CD8-positive, alpha-beta memory T cell (primary cell): ENCODE measurements at places on chromosomes 12 and 14. TPM values are rescaled to one million over a fixed set of nuclear protein-coding genes. Genes with fewer than 3 reads are reported as not detected.

DNA sequence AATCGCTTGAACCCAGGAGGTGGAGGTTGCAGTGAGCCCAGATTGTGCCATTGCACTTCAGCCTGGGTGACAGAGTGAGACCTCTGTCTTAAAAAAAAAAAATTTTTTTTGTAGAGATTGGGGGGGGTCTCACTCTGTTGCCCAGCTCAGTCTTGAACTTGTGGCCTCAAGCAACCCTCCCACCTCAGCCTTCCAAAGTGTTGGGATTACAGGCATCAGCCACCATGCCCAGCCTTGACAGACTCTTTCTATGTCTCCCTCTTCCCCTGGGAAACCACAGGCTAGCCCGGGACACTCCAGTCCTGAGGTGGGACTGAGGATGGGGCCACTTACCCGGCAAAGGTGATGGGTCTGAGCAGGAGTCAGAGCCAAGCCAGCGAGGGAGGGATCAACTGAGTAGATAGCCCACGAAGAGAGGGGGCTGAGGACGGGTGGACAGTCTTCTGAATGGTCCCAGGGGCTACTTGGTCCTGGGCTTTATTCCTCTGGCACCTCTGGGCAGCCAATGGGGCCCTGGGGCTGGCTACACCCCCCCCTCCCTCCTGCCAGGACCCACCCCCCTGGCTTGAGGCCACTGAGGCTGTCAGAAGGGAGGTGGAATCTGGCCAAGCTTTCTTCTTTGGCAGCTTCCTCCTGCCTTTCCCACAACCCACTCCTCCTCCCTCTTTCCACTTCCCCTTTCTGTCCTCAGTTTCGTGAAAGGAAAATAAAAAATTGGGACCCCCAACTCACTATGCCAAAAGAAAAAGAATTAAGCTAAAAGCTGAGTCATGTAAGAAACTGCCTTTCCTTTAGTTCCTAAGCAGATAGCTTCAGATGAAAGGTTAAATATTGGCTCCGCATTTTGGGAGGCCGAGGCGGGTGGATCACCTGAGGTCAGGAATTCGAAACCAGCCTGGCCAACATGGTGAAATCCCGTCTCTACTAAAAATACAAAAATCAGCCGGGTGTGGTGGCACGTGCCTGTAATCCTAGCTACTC, at the start of gene SDS:
SDS (minus strand) TSS at position 453 of the 981 bp plus-strand sequence. CDS start 4,179 bp downstream, outside the sequence.
- DNase-seq = no peak

GRCh38 chr14:68939893-68940613, 39.0 kb downstream of the ACTN1 start:
- no peak for DNase-seq

DNA sequence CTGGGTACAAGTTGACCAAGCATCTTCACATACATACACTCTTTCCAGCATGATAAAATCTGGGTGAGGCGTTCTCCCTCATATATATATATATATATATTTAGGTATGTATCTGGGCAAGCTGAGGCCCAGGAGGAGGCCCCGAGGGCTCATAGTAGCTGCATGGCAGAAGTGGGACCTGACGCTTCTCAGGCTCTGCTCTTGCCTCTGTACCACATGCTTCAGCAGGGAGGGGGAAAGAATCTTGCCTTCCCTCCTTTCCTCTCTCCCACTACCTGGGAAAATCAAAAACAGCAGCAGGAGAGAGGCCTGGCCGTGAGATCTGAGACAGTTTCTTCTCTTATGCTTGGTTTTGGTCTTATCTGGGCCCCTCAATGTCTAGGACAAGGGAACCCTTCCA, 9.2 kb downstream of the PPP1R1A start:
- no peak for DNase-seq

- no peak for DNase-seq
Measured at GRCh38 chr12:80443974-80444666, at the start of gene PTPRQ. TSS of gene PTPRQ (plus strand) at chr12:80444235. CDS start at chr12:80444346, 111 bp downstream.

- no peak for DNase-seq
Measured at GRCh38 chr12:64633940-64634337, 23.6 kb downstream of the RASSF3 start.

DNA sequence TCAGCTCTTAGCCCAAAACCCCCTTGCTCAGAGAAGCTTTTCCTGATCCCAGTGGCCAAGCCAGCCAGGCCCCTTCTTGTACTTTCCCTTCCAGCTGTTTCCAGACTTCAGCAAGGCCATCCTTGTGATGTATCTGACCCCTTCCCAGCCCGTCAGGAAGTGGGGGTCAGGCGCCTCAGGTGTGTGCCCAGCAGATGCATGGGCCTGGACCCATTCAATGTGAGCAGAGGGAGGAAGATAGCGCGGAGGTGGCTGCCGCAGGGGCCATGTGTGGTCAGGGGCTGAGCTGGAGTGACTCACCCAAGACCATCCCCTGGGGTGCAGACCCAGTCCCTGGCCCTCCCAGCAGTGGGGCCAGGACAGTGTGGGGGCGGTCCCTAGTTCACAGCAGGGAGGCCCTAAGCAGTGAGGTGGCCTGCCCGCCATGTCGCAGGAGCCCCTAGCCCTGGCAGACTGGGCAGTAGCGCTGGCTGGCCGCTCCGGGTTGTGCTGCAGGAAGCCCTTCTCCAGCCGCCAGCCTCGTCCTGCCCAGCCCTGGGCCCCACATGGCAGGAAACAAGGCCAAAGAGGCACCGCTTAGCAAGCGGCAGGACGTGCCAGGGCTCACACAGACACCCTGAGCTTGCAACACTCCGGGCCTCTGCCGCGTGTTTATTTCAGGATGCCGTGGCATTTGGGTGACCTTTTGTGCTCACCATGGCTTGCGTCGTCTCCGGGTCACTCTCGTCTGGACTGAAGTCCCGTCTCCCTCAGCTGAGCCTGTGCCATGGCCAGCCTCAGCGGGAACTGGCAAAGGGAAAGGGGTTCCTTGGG, 12.0 kb downstream of the ADSS1 start:
- DNase-seq = no peak

- DNase-seq = no peak
Measured at GRCh38 chr12:118063576-118064391, 2.8 kb upstream of the WSB2 start.

GRCh38 chr12:28709986-28710685, 438.9 kb upstream of the FAR2 start:
- DNase-seq = no peak

- DNase-seq = no peak
Measured at GRCh38 chr12:105813201-105813600, 325.6 kb downstream of the NUAK1 start.

- DNase-seq = no peak
Measured at GRCh38 chr12:92396647-92397252, 251.1 kb upstream of the BTG1 start.

DNA sequence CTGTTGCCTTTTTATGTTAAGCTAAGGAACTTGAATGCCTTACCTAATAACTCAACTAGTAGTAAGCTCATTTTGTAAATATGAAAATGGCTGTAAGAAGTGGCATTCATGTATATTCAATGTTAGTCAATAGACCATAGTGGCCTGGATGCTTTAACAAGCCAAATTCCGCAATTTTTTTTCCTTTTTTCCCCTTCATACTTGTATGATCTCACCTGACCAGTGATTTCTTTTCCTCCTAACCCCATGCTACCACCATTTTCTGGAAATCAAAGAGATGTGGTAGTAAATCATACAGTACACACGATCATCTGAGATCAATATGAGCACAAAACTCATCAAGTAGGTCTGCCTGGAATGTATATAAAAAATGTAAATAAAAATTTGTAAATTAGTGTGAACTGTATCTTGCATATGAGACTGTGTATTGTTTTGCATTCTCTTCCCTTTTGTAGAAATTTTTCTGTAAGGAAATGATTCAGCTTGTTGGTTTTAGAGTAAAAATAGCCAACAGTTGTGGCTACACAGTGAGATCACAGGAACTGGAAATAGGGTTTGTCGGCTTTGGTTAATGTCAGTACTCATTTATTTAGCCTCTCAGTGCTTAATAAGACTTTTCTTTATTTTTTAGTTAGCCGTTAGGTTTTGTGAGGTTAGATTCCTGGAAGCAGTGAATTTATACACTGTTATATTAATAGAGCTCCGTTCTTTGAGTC, 62.5 kb downstream of the ETNK1 start:
- no peak for DNase-seq

GRCh38 chr14:40762177-40762576, 844.5 kb upstream of the LRFN5 start:
- DNase-seq = no peak

DNA sequence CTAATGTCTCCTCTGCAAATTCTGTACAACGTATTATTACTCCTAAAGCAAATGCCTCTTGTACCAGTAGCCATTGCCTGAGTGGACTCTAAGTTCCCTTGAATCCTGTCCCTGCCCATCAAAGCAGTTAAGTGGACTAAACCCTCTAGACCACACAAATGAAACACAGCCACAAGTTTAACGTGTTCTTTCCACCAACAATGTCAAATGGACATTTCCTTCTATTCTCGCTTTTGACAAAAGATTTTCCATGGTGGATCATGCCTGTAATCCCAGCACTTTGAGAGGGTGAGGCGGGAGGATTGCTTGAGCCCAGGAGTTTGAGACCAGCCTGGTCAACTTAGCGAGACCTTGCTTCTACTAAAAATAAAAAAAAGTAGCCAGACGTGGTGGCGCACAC, 15.9 kb downstream of the CCDC88C start:
- no peak for DNase-seq

GRCh38 chr12:113297214-113297587, 37.7 kb downstream of the SLC8B1 start:
- no peak for DNase-seq

GRCh38 chr12:106841510-106842302, 67.2 kb downstream of the RIC8B start:
- DNase-seq = peak; percentile 15

DNA sequence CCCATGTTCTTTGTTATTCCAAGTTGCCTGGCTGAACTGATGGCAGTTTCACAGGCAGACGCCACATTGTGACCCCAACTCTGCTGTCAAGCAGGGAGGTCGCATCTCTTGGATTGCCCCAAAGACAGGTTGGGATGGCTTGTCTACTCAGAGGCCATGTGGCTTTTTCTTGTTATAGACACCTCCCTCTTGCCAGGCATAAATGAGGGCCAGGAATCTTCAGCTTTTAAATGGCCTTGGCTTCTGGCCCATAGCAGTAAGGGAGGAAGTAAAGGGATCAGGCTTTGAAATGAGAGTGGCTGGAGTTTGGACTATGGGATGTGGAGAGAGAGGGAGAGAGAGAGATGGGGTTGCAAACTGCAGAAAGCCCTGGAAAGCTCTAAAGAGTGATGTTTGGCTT, 215.0 kb downstream of the TBX5 start:
- DNase-seq = no peak

DNA sequence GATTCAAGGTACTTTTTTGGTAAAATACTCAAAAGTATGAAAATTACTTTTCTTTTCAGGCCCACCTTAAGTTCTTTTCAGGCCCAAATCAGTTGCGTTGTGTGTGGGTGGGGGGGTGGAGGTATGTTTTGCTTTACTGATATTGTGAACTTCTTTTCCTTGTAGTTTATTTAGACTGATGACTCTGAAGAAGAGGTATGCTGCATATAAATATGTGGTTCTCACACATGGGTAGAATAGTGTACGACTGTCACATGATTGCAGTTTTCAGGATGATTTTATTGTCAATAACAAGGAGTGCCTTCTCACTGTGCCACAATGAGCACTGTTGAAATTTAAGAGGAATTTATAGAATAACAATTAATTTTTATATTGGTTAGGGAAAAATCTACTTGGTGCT, 166.6 kb upstream of the ATP2B1 start:
- no peak for DNase-seq

DNA sequence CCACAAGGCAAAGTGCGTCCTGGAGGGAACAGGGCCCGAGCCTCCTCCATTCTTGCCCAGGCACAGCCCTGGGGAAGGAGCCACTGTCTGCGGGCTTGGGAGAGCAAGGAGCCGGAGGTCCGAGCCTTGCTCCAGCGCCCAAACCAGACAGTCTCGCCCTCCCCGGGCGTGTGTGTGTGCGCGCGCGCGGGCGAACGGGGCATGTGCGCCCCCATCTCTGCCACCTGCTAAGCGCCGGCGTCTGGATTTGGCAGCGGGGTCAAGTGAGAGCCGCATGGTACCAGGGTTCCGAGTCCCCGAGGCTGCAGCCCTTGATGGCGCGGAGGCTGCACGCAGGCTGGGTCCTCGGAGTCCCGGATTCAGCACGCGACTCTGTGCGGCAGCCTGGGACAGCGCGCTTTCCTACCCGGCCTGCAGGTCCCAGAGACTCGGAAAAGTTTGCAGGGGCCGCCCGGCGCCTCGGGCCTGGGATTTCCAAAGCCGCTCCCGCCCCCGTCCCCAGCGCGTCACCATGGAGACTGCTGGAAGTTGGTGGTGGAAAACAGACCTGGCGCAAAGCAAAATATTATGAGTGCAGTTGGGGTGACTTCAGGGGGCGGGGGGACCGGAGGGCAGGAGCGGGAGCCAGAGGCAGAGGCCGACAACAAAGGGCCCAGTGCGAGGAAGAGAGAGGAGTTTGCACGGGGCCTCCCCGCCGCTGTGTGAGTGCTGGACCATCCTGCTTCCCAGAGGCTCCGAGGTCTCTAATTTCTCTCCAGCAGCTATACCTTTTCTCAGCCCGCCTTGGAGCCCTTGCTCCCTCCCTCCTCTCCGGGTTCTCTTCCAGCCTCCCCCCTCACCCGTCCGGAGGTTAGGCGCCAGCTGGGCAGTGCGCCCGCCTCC, 4.2 kb downstream of the RFX4 start:
- DNase-seq = no peak

- no peak for DNase-seq
Measured at GRCh38 chr12:58920102-58920960, at the start of gene LRIG3. TSS of gene LRIG3 (minus strand) at chr12:58920504. CDS start at chr12:58920235, 269 bp downstream.

GRCh38 chr12:7106082-7106481, 2.9 kb downstream of the C1RL start:
- no peak for DNase-seq

DNA sequence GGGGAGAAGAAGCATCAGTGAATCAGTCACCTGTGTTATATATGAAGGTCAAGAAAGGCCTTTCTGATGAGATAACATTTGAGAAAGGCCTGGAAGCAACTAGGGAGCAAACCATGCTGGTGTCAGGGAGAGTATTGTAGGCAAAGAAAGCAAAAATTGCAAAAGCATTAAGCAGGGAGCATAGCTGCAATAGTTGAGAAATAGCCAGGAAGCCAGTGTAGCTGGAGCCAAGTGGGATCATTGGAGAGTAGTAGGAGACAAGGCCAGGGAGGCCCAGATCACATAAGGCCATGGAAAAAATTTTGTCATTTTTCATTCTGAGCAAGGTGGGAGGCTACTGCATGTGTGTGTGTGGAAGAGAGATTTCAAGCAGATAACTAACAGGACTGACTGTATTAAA, 18.8 kb upstream of the MAGOHB start:
- no peak for DNase-seq

- no peak for DNase-seq
Measured at GRCh38 chr14:36583242-36583892, 953 bp upstream of the NKX2-8 start.

The PYGL gene
- 0.81 TPM for total RNA-seq

The CLEC4D gene
- total RNA-seq = not detected

The PTPRB gene
- total RNA-seq = not detected

The CD69 gene
- 67.1 TPM for total RNA-seq
